ENCODE measurements at places on chromosomes 7 and 10.

DNA sequence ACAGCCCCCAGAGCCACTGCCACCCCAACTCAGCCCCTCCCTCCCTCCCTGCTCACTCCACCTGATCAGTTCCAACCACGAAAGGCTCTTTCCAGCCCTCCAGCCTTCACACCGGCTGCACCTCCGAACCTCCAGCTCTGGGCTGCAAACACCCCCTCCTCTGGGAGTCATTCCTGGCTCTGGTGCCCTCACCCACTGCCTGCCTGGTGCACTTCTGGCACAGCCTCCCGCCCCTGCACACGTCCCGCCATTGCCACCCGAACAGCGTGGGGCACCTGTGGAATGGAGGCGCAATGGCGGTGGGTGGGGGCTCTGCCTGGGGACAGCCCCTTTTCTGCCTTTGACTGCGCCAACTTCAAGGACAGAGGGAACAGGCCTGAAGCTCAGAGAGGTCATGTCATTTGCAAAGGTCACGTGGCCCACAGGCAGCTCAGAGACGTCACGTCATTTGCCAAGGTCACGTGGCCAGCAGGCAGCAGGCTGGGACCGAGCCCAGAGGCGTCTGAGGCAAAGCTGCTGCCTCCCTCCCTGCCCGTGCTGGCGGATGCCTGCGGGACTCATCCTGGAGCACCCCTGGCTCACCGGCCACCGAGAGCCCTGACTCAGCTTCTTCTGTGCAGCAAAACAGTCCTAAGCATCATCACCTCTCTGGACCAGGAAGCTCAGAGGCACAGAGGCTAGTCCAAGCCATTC is 76.0 kb upstream of the DNAAF5 start:
- no peak for DNase-seq

DNA sequence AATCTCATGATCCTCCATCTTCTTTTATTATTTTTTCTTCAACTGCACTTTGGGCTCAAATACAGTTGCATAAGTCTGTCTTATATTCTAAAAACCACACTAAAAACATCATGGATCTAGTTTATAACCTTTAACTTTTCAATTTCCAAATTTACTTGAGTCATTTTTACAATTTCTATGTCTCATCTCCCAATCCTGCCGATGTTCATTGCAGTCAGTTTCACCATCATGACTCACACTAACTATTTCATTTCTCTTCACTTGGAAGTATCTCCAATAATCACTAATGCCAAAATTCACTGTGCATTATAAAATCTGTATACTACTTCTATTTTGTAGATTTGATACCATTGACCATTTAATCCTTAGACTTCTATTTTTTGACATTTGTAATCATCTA is 806.9 kb upstream of the SORCS1 start:
- peak; percentile 66 for DNase-seq

- DNase-seq = no peak
These were observed 79.7 kb downstream of the TBXAS1 start for GRCh38 chr7:139908792-139909191.

- DNase-seq = no peak
These were observed 12.3 kb downstream of the BRI3 start for GRCh38 chr7:98293746-98294145.

DNA sequence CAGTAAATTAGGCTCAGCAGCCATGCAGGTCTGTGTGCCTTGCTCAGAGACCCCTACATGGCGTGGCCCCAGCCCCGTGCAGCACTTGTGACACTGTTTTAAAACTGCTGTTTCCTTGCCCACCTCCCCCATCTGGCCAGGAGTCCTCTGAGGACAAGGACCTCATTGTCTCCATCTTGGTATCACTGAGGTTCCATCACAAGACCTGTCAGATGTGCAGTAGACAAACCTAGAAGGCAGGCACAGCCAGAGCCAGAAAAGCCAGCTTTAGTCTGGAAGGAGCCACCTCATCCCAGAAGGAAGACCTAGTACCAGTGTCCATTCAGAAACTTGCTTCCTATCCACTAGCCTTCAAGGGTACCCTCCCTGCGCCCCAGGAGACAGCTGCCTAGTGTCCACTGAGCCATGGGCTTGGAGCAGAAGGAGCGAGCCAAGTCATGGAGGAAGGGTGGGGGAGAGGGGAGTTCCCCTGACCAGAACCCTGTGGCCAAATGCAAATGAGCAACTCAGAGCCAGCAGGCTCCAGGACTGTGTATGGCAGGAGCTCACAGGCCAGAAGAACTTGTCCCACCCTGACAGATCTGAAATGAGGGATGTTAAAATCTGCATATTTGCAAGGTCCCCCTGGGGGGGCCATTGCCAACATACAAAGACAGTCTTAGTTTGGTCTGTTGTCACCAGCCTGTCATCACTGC is 176.1 kb downstream of the SH3PXD2A start:
- DNase-seq = no peak

All from GM03348 (cell line).